ENCODE measurements at places on chromosomes 3 and 15. TPM values are rescaled to one million over a fixed set of nuclear protein-coding genes. Genes with fewer than 3 reads are reported as not detected.
A peak's percentile ranks its signal among the peaks of the same experiment; 100 is the strongest.

Gene SLC28A2
- not detected for total RNA-seq

Gene LRRC2
- 0.78 TPM for total RNA-seq

Gene GREM1
- total RNA-seq, result 30.1 TPM

Gene GHRL
- total RNA-seq, result 1.7 TPM

Gene ARL6IP5
- total RNA-seq, result 129 TPM

Gene ALDH1L1
- total RNA-seq, result 10.9 TPM

Gene ANKDD1A
- 29.2 TPM for total RNA-seq

Gene OXTR
- total RNA-seq, result 0.54 TPM

Gene ZNF860
- 0.65 TPM for total RNA-seq

GRCh38 chr15:95715906-95716656 is 614.4 kb upstream of the NR2F2 start:
- no peak for DNase-seq
- H3K27me3 ChIP-seq, result no peaks in the 10 kb centered on the region
- no peak overlapping the region for H3K4me3 ChIP-seq
- H3K36me3 ChIP-seq, result no peaks in the 10 kb centered on the region
- H3K4me1 ChIP-seq, result peaks cover 8% of the 10 kb centered on the region
- H3K27ac ChIP-seq, result no peak overlapping the region

GRCh38 chr3:193407112-193407511 is 28.6 kb upstream of the ATP13A5 start:
- H3K27ac ChIP-seq, result no peak overlapping the region
- H3K4me3 ChIP-seq, result no peak overlapping the region
- peaks cover 2% of the 10 kb centered on the region for H3K27me3 ChIP-seq
- H3K36me3 ChIP-seq, result no peaks in the 10 kb centered on the region
- H3K4me1 ChIP-seq, result no peaks in the 10 kb centered on the region
- no peak for DNase-seq

- H3K4me3 ChIP-seq, result no peak overlapping the region
- H3K36me3 ChIP-seq, result no peaks in the 10 kb centered on the region
- H3K4me1 ChIP-seq, result no peaks in the 10 kb centered on the region
Observed at GRCh38 chr3:69435274-69436265, 49.7 kb upstream of the FRMD4B start.

GRCh38 chr3:133486658-133487057 is 86.8 kb downstream of the BFSP2 start:
- DNase-seq, result no peak
- no peaks in the 10 kb centered on the region for H3K4me1 ChIP-seq
- H3K4me3 ChIP-seq, result no peak overlapping the region
- no peaks in the 10 kb centered on the region for H3K36me3 ChIP-seq
- H3K27ac ChIP-seq, result no peak overlapping the region
- H3K27me3 ChIP-seq, result no peaks in the 10 kb centered on the region

- DNase-seq, result no peak
- no peaks in the 10 kb centered on the region for H3K36me3 ChIP-seq
- no peaks in the 10 kb centered on the region for H3K4me1 ChIP-seq
- H3K27me3 ChIP-seq, result no peaks in the 10 kb centered on the region
- no peak overlapping the region for H3K4me3 ChIP-seq
Observed at GRCh38 chr3:111326144-111326995, 215.6 kb upstream of the CD96 start.

- peak overlapping the region; percentile 84 for H3K27ac ChIP-seq
- no peaks in the 10 kb centered on the region for H3K36me3 ChIP-seq
- no peaks in the 10 kb centered on the region for H3K4me1 ChIP-seq
- H3K4me3 ChIP-seq, result no peak overlapping the region
Observed at GRCh38 chr3:134347551-134347950, 26.7 kb downstream of the AMOTL2 start.

DNA sequence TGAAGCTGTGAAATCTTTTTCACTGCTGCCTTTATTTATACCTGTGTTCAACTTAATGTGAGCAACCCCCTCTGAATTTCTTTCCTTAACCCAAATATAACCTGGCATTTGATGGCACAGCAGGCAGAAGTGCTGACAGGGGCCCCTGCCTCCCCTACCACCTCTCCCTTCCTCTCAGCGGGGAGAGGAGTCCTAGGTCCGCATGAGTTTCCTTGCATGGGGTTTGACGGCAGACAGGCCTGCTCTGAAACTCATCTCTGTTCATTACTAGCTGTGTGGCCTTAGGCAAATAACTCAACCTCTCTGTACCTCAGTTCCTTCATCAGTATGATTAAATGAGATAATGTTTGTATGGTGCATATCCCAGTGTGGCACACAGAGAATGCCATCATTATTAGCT is 79.7 kb downstream of the SEC22A start:
- no peak overlapping the region for H3K27ac ChIP-seq
- peaks cover 3% of the 10 kb centered on the region for H3K36me3 ChIP-seq
- H3K27me3 ChIP-seq, result no peaks in the 10 kb centered on the region
- H3K4me1 ChIP-seq, result no peaks in the 10 kb centered on the region
- H3K4me3 ChIP-seq, result no peak overlapping the region

- H3K4me1 ChIP-seq, result no peaks in the 10 kb centered on the region
- no peak overlapping the region for H3K27ac ChIP-seq
- no peaks in the 10 kb centered on the region for H3K36me3 ChIP-seq
- H3K27me3 ChIP-seq, result no peaks in the 10 kb centered on the region
Observed at GRCh38 chr15:73345658-73346057, 23.1 kb downstream of the HCN4 start.

- DNase-seq, result no peak
- no peaks in the 10 kb centered on the region for H3K27me3 ChIP-seq
- H3K4me1 ChIP-seq, result no peaks in the 10 kb centered on the region
- H3K36me3 ChIP-seq, result no peaks in the 10 kb centered on the region
Observed at GRCh38 chr3:154496978-154497377, 67.0 kb upstream of the GPR149 start.

- no peak overlapping the region for H3K27ac ChIP-seq
- no peaks in the 10 kb centered on the region for H3K36me3 ChIP-seq
- no peak overlapping the region for H3K4me3 ChIP-seq
- peak; percentile 41 for DNase-seq
- no peaks in the 10 kb centered on the region for H3K4me1 ChIP-seq
Observed at GRCh38 chr3:53074366-53074696, 28.5 kb upstream of the SFMBT1 start.

- no peaks in the 10 kb centered on the region for H3K36me3 ChIP-seq
- no peaks in the 10 kb centered on the region for H3K4me1 ChIP-seq
- no peak overlapping the region for H3K4me3 ChIP-seq
- H3K27ac ChIP-seq, result no peak overlapping the region
- DNase-seq, result no peak
Observed at GRCh38 chr3:43957553-43957952, 266.8 kb downstream of the ABHD5 start.

GRCh38 chr15:31365655-31366127 is 39.1 kb downstream of the KLF13 start:
- H3K4me3 ChIP-seq, result no peak overlapping the region
- H3K27me3 ChIP-seq, result no peaks in the 10 kb centered on the region
- peak; percentile 90 for DNase-seq

DNA sequence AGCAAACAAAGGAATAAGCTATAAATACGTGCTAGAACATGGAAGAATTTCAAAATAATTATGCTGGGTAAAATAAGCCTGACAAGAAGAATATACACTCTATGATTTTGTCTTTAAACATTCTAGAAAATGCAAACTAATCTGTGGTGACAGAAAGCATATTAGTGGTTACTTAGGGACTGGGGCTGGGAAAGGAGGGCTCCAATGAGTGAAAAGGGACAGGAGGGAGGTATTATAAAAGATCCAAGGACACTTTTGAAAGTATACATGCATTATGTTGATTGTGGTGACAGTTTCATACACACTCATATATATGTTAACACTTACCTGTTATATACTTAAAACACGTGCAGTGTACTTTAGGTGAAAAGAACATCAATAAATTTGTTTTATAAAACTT is 23.0 kb downstream of the MYH15 start:
- H3K36me3 ChIP-seq, result no peaks in the 10 kb centered on the region
- no peak overlapping the region for H3K27ac ChIP-seq
- no peak for DNase-seq
- no peak overlapping the region for H3K4me3 ChIP-seq

- no peaks in the 10 kb centered on the region for H3K27me3 ChIP-seq
- H3K4me1 ChIP-seq, result no peaks in the 10 kb centered on the region
- no peak for DNase-seq
- H3K4me3 ChIP-seq, result peak overlapping the region; percentile 98
- no peak overlapping the region for H3K27ac ChIP-seq
- no peaks in the 10 kb centered on the region for H3K36me3 ChIP-seq
Observed at GRCh38 chr3:120451272-120451761, 525 bp upstream of the FSTL1 start.

- H3K4me1 ChIP-seq, result no peaks in the 10 kb centered on the region
- no peak overlapping the region for H3K27ac ChIP-seq
- no peak for DNase-seq
- H3K27me3 ChIP-seq, result no peaks in the 10 kb centered on the region
- H3K36me3 ChIP-seq, result no peaks in the 10 kb centered on the region
Observed at GRCh38 chr15:52228921-52229320, 37.7 kb upstream of the GNB5 start.

DNA sequence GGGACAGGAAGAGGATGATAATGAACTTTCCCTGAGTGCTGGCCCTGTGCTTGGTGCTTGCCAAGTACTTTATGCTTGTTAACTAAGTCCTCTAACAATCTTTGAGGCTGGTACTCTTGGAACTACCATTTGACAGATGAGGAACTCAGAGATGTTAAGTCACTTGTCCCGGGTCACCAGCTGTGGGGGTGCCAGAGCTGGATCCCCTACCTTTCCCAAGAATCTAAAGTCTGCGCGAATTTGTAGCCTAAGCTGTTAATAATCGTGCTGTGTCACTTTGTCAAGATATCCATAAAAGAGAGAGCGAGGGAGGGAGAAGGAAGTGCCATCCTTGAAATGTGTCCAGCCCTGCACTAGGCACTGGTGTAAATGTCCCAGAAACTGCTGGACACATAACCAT is 19.0 kb upstream of the ACOX2 start:
- no peaks in the 10 kb centered on the region for H3K27me3 ChIP-seq
- no peaks in the 10 kb centered on the region for H3K4me1 ChIP-seq
- H3K27ac ChIP-seq, result no peak overlapping the region
- no peaks in the 10 kb centered on the region for H3K36me3 ChIP-seq
- DNase-seq, result no peak

- peak overlapping the region; percentile 52 for H3K4me3 ChIP-seq
- H3K27me3 ChIP-seq, result no peaks in the 10 kb centered on the region
- peak; percentile 90 for DNase-seq
- H3K36me3 ChIP-seq, result no peaks in the 10 kb centered on the region
- peak overlapping the region; percentile 70 for H3K27ac ChIP-seq
- no peaks in the 10 kb centered on the region for H3K4me1 ChIP-seq
Observed at GRCh38 chr3:45593708-45594601, 596 bp upstream of the LIMD1 start.

GRCh38 chr3:50657407-50657806 is 17.3 kb upstream of the DOCK3 start:
- H3K27me3 ChIP-seq, result no peaks in the 10 kb centered on the region
- H3K27ac ChIP-seq, result no peak overlapping the region
- no peaks in the 10 kb centered on the region for H3K4me1 ChIP-seq
- H3K4me3 ChIP-seq, result no peak overlapping the region
- DNase-seq, result peak; percentile 26

DNA sequence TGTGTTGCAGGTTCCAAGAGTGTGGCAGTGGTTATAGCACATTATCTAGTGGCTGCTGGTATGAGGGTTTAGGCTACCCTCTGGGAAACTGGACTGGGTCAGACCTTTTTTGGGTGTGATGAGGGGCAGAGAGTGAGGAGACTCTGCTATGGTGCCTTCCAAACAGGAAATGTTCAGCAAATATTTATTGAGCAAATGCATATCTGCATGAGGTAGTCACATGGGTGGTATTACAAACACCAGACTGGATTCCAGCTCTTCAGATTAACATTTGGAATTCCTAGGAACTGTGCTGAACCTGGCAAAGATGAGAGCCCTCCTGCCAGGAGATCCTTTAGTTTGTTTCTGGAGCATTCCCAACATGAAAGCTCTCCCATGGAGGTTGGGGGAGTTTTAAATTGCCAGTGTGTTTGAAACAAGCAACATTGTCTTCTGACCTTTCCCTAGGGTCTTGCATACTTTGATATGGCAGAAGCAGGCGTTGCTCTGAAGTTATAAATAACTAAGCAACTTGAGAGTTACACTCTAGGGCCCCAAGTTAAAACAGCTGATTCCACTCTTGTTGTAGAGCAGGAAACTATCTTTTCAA is 341.2 kb upstream of the C2CD4B start:
- peak overlapping the region; percentile 94 for H3K27ac ChIP-seq
- H3K4me3 ChIP-seq, result no peak overlapping the region
- no peaks in the 10 kb centered on the region for H3K36me3 ChIP-seq
- no peaks in the 10 kb centered on the region for H3K27me3 ChIP-seq
- DNase-seq, result no peak

All from aorta (tissue), 5 donors.